ENCODE measurements at places on chromosomes 2 and 18.

DNA sequence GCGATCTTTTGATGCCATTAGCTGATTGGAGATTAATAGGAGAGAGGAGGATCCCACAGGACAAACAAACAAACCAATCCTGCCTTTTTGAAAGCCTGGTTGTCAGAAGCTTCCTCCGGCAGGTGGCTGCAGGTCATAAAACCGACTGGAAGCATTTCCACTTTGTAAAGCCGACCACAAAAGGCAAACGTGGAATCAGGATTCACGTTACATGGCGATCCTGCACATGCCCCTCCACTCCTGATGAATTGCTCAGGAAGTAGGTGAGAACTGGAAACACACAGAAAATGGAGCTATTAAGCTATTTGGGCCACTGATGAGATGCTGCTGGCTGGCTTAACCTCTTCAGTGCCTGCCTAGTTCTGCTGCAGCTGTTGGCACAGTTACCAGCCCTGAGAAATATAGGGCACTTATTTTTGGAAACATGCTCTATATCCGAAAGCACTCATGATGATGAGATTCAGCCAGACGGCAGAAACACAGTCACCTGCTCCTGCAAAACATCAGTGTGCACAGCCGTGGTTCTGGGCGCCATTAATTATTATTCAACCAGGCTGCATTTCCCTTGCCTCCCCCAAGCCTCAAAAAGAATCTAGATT, 110.3 kb upstream of the ST6GAL2 start:
- no peak for DNase-seq

DNA sequence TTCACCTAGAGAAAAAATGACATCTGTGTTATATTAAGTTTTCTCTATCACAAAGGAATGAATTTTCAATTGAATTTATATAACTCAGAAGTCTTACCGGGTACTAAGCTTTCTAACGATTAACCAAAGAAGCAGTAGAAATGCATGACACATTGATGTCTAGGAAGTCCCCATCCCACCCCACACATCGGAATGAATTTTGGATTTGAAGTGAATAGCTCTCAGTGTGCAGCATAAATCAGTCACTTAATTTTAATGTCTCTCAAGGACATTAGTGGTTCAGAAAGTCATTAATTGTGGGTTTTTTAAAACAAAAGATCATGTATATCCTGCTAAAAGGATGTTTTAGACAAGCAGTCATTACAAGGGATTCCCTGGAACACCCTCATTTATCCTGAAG, 141.4 kb upstream of the PIEZO2 start:
- no peak for DNase-seq

DNA sequence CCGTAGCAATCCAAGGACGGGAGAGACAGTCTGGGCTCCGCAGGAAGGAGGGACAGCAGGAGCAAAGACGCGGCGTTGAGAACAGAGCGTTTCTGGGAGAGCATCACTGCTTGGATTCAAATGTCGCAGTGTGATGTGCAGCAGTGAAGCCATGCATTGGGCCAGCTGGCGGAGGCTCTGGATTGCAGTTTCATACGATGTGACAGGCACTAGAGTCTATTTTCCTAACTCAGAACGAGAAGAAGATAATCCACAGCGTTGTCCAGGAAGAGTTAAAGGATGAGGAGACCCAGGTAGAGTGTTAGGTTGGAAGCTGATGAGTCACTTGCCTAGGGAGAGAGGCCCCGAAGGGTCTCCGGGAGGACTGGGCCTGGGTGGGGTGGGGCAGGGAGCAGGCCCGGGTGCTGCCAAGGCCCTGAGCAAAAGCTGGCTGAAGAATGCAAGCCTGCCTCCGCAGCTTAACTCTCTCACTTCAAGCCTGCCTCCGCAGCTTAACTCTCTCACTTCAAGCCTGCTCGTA, 17.7 kb upstream of the SEMA4C start:
- DNase-seq: no peak

DNA sequence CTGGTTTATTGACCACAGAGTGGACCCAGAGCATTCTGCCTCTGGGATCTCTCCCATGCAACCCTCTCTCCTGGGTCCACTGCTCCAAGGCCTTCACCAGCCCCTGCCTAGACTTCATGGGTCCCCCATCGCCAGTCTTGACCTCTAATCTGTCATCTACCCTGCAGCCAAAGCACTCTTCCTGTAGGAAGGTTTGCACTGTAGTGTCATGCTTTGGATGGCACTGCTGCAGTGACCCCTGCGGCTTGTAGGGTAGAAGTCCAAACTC, 41.7 kb downstream of the MYO7B start:
- no peak for DNase-seq

GRCh38 chr2:233791883-233792329, 13.8 kb downstream of the MROH2A start:
- DNase-seq: no peak

DNA sequence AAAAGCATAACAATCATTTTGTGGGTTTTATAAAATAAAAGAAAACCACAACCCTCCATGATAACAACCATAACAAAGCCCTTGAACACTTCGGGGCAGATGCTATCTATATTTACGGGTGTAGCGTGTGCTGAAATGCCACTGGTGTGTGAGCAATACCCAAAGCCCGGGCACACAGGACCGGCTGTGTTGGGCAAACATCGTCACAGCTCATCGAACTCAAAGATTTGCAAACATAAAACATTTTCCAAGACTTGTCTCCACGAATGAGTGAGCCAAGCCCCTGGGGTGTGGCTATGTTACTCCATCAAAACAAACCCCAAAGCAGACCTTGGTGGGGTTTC, 290.2 kb downstream of the LPIN1 start:
- DNase-seq: no peak

DNA sequence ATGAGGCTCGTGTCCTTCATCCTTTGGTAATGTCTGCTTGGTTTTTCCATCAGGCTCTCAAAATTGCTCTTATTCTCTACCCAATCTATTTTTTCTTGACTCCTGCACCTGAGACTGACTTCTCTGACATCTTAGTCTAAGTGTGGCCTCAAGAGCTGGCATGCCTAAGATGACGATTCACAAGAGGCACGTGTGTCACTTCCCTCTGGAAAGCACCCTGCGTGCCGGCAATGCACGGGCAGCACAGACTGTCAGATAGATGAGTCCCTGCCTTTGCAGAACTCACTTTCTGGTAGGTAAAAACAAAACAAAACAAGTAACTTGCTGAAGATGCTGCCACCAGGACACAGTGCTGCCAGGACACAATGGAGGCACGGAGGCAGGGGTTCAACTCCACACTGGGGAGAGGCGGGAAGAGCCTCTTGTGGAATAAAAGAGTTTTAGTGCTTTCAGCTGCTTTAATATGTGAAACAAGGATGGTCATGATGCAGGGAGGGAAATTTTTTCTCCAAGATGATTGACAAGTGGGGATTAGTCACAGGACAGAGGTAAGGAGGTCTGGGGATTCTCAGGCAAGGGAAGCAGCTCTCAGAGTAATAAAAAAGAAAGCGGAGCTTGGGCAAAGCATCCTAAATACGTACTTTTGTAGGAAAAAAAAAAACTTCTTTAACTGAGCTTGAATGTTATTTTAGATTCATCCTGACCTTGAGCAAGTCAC, 27.3 kb downstream of the CYB5A start:
- no peak for DNase-seq

DNA sequence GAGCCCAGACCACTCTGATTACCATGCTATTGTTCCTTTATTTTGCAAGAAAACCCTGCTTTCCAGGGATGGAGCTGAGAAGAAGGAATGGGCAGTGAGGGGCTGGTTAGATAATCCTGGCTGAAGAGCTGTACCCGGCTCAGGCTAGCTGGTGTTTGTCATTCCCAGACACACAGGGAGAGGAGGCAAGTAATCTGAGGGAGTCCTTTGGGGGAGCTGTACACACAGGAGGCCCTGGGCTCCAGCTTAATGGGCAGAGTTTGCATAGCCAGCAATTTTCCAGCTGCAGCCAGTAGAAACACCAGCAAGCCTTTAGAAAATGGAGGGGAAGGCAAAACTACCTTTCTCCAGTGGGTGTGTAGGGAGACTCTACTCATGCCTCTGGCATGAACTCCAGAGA, 259.3 kb downstream of the SOX11 start:
- no peak for DNase-seq

- DNase-seq: no peak
These were observed 295.3 kb upstream of the COL3A1 start for GRCh38 chr2:188678882-188679281.

- DNase-seq: peak; percentile 8
These were observed 113.3 kb downstream of the SCG2 start for GRCh38 chr2:223488814-223489213.

DNA sequence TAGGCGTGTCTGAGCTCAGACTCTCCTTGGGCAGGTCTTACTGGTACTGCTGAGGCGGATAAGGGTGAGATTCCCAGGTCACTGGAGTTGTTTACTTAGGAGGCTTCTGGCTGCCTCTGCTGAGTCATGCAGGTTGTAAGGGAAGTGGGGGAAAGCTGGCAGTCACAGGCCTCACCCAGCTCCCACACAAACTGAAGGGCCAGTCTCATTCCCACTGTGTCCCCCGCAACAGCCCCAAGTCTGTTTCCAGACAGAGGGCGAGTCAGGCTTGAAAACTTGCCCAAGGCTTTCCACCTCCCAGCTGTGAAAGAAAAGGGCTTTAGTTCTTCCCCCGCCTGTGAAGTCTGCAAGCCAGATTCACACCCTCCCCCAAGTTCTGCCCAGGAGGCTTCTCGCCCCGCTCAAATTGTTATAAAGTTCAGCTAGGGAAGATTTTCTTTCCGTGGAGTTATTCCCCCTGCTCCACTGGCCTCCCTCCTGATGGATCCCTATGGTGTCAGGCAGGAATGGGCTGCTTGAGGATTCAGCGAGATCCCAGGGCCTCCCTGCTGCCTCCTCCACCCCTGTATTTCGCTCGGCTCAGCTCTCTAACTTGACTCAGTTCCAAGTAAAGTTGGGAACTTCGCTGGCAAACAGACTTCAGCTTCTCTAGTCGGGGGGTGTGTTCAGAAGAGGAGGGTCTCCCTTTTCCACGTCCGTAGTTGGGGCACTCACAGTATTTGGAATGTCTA, 248.6 kb downstream of the NR4A2 start:
- DNase-seq: no peak

DNA sequence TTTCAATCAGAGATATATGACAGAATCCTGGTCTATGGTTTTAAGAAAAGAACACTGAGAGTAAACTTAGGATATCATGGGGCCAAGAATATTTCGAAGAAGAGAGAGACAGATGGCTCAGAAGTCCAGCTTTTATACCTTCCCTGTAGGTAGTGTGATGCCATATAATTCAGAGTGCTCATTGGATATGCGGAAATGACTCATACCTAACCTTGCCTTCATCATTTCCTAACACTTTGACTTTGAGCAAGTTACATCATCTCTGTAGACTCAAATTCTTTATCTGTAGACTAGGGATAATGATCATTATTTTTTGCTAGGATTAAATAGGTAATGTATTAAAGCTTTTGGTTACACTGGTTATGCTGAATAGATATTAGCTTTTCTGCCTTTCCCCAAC, 461.6 kb upstream of the CNTNAP5 start:
- DNase-seq: no peak

GRCh38 chr18:13145636-13146190, 72.8 kb upstream of the LDLRAD4 start:
- no peak for DNase-seq

- DNase-seq: no peak
These were observed 44.5 kb downstream of the ANO7 start for GRCh38 chr2:241232736-241233575.

GRCh38 chr18:64202863-64203262, 54.0 kb upstream of the LINC00305 start:
- DNase-seq: no peak

GRCh38 chr2:200300065-200300464, 6.4 kb upstream of the SPATS2L start:
- DNase-seq: no peak

DNA sequence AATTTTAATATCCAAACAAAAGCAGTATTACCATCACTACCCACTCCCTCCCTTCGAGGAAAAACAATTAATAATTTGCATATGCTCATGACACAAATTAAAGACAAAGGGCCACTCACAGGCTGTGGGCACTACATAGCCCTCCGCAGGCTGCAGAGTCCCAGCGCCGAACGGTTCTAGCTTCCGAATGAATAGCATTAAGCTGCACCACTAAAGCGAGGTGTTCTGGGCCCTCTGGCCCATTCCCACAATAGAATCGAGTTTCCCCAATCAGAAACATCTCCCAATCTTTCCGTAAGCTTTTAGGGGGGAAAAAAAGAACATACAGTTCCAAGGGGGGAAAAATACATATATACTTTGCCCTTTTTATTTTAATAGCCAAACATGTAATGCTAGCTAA, 14.5 kb upstream of the SIX3 start:
- no peak for DNase-seq

DNA sequence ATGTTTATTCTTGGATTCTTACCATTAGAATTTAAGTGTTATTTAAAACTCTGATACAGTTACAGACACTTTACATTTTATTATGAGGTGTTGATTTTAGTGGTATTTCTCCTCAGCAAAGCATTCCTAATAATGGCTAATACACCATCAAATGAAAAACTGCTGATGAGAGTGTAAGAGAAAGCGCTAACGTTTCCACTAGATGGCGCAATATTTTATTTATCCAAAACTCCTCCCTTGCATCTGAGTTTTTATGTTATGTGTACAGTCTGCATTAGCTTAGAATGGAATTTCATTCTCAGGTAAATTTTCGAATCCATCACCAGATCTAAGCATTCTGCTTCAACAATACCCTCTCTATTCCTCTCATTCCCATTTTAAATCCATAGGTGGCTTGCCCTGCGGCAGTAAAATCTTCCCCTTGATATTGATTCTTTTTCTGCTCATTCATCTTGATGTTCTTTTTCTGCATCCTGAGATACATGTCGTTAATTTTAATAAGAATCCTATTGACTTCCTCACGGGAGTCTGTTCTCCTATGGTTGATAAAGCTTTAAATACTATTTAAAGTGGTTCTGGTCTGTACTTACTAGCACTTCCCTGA, 53.9 kb downstream of the PRKRA start:
- no peak for DNase-seq

GRCh38 chr2:85707304-85707703, 13.1 kb downstream of the GNLY start:
- DNase-seq: peak; percentile 73

- no peak for DNase-seq
These were observed 472.9 kb downstream of the PTPRM start for GRCh38 chr18:8040021-8040420.

DNA sequence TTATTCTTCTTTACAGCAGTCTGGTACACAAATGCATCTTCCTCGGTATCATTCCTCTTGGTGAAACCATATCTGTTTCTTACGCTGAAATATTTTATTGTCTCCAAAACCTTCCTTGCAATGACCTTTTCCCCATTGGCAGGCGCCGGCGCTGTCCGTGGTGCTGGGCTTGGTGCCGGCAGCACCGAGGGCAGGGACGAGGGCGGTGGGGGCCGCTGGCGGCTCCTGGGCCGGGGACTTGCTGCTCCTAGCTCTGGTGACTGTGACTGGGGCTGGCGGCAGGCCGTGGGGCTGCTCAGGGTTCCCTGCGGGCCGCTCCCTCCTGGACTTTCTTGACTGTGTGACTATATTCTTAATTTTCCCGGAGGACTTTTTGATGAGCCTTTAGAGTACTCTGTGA, 72.5 kb downstream of the GPR39 start:
- peak; percentile 65 for DNase-seq

- no peak for DNase-seq
These were observed 16.2 kb upstream of the CXCR4 start for GRCh38 chr2:136134126-136134525.

- no peak for DNase-seq
These were observed 273.6 kb upstream of the NRP2 start for GRCh38 chr2:205408696-205409095.

- no peak for DNase-seq
These were observed 201.1 kb upstream of the COL3A1 start for GRCh38 chr2:188773075-188773474.

GRCh38 chr2:27212626-27213471, 781 bp upstream of the SLC5A6 start:
- DNase-seq: peak; percentile 70

- DNase-seq: no peak
These were observed 6.5 kb downstream of the DIPK1C start for GRCh38 chr18:74450626-74451025.
